ENCODE measurements at places on chromosomes 11 and 22.

DNA sequence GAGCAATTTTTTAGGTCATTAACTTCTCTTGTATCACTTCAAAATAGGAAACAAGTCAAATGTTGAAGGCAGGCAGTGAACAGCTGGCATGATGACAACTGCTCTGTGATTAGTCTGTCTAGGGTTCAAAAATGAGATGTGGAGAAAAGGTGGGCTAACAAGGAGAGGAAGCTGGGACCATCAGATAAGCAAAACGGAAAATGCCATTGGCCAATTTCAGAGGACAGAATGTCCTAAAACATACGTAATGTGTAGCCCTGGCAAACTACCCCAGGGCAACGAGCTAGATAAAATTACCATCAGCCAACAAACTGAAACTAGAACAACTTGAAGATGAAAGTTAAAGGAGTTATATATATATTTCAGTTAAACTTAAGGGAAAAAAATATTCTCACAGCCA is 93.2 kb downstream of the RELT start:
- no peak for DNase-seq

- no peak for DNase-seq
Observed at GRCh38 chr22:41873391-41873790, 40.5 kb downstream of the SREBF2 start.

DNA sequence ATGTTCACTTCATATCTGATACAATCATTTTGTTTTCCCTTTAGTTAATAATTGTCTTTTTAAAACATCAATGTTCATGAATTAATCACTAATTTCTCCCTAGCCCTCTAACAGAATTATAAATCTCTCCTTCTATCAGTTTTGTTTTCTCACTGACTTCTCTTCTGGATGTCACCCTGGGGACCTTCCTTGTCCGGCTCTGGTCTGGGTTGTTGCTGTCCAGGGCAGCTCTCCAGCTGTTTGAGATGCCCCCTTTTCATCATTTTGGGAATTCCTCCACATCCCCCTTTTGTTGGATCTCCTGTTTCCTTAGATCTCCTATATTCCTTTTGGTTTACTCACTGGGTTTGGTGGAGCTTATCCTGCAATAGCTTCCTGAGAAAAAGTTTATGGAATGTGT is 35.6 kb upstream of the PSMA1 start:
- DNase-seq: no peak

DNA sequence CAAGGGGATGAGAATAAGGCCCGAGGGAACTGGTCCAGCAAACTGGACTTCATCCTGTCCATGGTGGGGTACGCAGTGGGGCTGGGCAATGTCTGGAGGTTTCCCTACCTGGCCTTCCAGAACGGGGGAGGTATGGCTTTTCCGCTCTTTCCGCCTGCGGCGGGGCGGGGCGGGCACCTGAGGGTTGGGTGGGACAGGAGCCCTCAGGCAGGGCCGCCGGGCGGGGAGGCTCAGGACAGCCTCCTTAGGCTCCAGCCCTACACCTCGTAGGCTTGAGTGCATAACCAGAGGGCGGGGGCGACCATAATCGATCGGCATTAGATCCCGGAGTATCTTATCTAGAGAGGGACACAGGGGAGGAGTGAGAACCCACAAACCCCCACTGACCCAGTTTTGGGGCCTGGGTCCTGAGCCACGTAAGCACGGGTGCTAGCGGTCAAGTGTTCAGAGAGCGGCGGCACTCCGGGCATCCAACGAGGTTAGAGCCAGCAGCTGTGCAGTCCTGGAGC is 4.9 kb downstream of the SLC6A5 start:
- no peak for DNase-seq

- DNase-seq: no peak
Observed at GRCh38 chr11:64542172-64543125, 48.6 kb upstream of the SLC22A12 start.

DNA sequence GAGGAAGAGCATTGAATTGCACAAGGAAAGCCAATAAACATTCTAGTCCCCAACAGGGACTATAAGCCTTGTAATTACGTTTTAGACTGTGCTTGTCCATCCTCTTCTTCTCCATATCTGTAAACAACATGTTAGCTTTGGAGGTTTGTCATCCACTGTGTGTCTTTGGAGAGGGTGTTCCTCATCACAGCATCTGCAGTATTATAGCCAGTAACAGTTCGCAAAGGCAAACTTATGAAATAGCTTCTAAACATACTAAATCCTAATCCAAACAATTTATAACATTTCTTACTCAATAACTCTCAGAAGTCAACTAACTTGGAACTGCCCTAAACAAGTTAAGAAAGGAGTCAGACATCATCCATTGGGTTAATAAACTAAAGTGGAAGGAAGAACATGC is 10.3 kb upstream of the BDNF start:
- no peak for DNase-seq

DNA sequence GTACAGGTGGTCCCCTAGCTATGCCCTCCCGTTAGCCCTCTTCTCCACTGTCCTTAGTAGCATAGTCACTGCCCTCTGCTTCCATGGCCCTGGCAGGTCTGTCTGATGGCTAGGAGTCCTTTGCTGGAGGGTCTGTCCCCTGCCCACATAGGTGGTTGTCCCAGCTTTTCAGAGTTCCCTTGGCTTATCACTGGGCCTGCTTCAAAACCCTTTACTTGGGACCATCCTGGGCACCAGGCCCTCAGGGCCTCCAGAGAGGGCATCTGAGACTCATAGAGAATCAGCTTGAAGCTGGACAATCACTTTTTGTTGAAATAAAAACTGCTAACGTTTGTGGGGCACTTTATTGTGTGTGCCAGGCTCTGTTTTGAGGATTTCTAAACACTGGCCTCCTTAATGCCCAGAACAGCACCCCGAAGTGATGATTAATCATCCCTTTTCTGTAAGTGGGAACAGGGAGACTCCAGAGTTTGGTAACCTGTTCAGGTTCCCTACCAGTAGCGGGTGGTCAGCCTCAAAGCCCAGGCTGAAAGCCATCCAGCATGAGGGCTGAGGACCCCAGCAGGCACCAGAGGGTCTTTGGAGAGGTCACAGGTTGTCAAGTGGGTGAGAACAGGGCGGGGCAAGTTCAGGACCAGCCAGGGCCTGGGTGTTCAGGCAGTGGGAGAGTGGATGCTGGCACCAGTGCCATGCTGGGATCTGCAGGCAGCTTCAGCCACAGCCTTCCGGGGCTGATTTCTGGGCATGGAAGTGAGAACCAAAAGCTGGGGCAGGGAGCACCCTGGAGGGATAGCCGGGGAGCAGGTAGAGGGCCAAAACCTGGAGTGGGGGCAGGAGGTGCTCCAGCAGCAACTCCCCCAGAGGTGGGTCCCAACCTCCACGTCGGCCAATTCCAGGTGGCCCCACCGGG is 495 bp upstream of the KCNK4 start:
- DNase-seq: no peak

DNA sequence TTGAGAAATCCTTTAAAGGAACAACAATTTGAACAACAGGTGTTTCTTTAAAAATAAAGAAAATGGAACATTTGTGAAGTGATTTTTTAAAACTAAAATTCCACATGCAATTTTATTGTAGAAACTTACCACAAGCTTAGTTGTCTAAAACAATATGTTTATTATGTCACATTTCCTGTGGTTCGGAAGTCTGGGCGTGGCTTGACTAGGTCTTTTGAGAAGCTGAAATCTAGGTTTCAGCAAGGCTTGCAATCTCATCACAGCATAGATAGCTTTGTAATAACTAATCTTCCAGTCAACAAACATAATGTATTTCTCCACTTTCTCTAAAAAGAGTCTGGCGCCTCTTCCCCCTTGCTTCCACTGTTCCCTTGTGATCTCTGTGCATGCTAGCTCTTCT is 27.0 kb downstream of the MS4A6A start:
- no peak for DNase-seq

DNA sequence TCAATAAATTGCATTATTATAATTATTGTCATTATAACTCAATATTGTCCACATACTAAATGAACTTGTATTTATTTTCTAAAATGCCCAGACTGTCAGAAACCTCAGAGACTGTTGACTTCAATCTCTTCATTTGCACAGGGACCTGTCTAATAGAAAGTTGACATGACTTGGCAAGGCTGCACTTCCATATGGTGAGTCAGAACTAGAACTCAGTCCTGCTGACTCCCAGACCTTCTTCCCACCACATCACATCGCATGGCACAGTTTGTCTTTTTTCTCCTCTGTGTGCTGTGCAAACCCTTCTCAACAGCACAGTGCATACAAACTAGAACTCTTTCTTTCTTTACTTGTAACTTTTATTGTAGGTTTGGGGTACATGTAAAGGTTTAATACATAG is 215.1 kb upstream of the BLID start:
- no peak for DNase-seq

- DNase-seq: no peak
Observed at GRCh38 chr11:132960273-132961078, 571.8 kb downstream of the OPCML start.

DNA sequence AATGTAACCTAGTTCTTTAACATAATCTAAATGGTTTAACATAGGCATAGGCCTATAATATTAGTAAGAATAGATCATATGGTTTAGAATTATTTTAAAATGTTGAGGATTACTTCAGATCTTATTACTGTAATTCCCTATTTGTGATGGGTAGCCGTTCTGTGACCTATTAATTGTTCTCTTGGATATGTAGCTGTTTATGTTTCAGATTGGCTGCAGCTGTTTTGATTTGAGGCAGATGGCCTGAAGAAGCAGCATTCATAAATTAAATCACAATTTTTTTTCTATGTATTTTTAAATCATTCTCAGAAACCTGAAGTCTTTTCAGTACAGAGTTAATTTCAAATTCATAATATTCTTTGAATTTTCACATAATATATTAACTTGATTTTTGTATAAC is 104.5 kb downstream of the PDE3B start:
- DNase-seq: no peak

- DNase-seq: no peak
Observed at GRCh38 chr11:92253945-92254344, 29.3 kb downstream of the FAT3 start.

- DNase-seq: no peak
Observed at GRCh38 chr11:30107899-30108298, 91.1 kb upstream of the KCNA4 start.

- DNase-seq: no peak
Observed at GRCh38 chr11:57214098-57214417, 23.0 kb downstream of the APLNR start.

DNA sequence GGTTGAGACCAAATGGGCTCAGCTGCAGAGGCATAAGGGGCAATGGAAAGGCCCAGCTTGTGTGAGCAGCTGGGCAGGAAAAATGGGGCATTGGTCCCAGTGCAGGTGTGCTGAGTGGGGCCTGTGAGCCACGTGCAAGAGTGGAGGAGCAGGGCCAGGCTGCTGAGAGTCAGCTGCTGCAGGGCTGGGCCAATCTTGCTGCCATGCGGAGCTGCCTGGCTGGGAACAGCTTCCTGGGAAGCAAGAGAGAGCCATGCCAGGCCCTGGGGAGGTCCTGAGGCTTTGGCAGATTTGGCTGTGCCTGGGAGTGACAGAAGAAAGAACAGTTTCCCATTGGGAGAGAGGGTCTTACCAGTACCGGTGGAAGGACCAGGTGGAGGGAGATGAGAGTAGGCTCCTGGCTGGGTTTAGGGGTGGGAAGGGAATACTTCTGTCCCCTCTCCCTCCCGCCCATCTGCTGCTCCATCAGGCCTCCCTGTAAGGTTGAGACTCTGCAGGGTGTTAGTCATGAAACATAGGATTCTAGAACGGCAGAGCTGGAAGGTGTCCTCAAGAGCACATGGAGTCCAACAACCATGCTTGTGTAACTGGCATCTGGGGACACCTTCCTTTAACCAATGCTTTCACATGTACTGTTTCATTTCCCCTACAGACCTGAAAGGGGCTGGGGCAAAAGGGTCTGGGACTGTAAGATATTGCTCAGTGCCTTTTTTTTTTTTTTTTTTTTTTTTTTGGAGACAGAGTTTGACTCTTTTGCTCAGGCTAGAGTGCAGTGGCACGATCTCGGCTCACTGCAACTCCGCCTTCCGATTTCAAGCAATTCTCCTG is 10.4 kb downstream of the SEPTIN3 start:
- DNase-seq: no peak

DNA sequence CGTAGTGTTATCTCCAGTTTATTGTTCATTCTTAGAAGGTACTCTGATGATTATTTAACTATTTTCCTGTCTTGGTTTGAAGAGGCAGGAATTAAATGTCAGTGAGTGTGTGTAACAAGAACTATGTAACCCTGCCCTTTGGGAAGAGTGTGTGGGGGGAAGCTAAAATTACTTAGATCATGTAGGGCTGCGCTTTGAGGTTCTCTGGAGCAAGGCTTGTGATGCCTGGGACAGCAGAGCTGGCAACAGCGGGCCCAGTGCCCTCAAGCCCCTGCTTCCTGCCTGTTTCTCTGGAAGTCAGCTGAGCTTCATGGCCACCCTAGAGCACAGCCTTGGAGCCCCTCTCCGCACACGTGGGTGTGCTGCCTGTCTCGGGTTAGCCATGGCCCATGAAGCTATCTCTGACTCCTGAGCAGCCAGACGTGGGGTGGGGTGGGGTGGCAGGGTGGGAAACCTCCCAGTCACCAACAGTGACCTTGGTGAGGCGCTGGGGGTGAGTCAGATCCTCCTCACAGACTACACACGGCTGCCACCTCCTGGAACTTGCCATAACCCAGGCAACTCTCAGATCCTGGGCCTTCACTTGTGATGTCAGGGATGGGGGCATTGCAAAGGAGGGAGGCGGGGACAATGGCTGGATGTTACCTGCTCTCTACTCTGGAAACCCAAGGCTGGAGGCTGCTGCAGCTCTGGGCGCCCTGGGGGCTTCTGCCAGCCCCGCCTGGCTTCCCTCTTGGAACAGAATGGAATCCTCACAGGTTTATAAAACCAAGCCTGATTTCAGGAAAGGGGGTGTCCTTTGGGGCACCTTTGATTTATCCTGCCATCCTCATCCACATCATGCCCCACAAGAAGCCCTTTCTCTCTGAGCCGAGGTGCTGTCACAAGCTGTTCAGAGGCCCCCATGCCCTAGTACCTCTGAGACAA is 88.6 kb downstream of the SNX19 start:
- DNase-seq: no peak

- DNase-seq: peak; percentile 22
Observed at GRCh38 chr22:25736378-25737011, 5.5 kb upstream of the MYO18B start.

GRCh38 chr11:33829430-33830141 is 55.3 kb upstream of the FBXO3 start:
- DNase-seq: peak; percentile 65

DNA sequence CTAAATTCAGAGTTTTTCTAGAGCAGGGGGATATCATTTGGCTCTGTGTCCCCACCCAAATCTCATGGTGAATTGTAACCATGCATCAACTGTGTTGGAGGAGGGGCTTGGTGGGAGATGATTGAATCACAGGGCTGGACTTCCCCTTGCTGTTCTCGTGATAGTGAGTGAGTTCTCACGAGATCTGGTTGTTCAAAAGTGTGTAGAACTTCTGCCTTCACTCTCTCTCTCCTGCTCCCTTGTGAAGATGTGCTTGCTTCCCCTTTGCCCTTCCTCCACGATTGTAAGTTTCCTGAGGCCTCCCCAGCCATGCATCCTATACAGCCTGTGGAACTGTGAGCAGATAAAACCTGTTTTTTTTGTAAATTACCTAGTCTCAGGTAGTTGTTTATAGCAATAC is 22.0 kb upstream of the FBLN1 start:
- DNase-seq: no peak

GRCh38 chr11:71171576-71171975 is 80.8 kb downstream of the SHANK2 start:
- no peak for DNase-seq

GRCh38 chr22:30649430-30650007 is 13.9 kb downstream of the SLC35E4 start:
- peak; percentile 79 for DNase-seq
